ENCODE measurements at places on chromosomes 16 and 17.

DNA sequence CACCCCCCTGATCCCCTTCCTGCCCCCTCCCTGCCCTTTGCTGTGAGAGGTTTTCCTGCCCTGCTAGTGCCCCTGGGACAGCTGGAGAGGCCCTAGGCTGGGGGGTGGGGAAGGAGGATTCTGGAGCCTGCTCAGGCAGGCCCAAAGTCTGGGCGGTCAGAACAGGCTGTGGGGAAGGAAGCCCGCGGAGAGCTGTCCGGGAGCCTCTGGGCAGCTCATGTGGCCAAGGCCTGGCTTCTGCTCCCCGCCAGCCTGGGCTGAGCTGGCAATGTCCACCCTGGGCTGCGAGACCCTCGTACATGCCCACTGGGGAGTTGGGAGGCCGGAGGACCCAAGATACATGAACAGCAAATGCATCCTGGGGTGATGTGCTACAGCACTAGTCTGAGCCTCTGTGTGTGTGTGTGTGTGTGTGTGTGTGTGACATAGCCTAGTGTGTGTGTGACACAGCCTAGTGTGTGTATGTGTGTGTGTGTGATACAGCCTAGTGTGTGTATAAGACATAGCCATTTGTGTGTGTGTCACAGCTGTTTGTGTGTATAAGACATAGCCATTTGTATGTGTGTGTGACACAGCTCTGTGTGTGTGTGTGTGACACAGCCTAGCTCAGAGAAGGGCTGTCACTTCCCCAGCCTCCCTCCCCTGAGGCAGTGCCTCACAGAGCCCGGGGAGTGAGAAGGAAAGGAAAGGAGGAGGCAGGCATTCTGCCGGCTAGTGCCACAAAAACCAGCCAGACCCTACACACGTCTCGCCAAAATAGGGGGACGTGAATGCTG lies 201.4 kb upstream of the CIBAR2 start:
- no peak for DNase-seq

GRCh38 chr16:21103941-21104860 lies 46.4 kb downstream of the DNAH3 start:
- DNase-seq: no peak

- DNase-seq: no peak
Observed at GRCh38 chr17:69030169-69030568, 30.6 kb downstream of the ABCA9 start.

GRCh38 chr16:25893332-25893731 lies 201.6 kb downstream of the HS3ST4 start:
- no peak for DNase-seq

Measured in activated CD4-positive, CD25-positive, alpha-beta regulatory T cell treated with anti-CD3 and anti-CD28 coated beads, Interleukin-2, amount 50 U/mL, for 72 hours (primary cell).